ENCODE measurements at places on chromosomes 16 and 17.

DNA sequence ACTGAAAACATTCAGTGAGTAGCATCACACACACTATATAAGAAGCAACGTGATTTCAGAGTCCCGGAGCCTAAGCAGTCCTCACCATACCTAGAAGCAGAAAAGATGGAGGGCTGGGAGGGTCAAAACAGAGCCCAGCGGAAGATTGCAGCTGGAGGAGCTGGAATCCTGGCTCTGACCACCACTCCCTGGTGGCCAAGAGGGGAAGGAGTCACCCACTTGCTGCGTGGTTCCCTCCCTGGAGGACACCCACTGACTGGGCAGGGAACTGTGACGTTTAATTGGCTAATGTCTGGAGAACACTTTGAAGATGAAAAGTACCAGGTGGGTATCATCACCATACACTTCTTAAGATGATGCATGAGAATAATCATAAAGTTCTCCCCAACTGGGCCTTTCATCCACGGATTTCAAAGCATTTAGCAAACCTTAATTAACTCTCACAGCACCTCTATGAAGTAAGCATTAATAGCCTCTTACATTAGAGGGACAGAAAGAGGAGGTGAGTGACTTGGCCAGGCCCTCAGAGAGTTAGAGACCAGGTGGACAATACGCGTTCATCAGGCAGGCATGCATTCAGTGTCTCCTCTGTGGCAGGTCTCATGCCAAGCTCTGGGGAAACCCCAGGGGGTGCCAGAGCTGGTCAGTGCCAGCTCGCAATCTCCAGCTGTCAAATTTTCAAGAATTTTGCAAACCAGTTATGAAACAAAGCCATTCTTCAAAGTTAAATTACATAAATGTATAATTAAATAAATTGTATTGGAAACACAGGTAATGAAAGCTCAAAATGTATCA lies 137.9 kb downstream of the AXIN2 start:
- DNase-seq, result no peak

- no peak for DNase-seq
Observed at GRCh38 chr17:58960068-58960467, 146.6 kb downstream of the TRIM37 start.

DNA sequence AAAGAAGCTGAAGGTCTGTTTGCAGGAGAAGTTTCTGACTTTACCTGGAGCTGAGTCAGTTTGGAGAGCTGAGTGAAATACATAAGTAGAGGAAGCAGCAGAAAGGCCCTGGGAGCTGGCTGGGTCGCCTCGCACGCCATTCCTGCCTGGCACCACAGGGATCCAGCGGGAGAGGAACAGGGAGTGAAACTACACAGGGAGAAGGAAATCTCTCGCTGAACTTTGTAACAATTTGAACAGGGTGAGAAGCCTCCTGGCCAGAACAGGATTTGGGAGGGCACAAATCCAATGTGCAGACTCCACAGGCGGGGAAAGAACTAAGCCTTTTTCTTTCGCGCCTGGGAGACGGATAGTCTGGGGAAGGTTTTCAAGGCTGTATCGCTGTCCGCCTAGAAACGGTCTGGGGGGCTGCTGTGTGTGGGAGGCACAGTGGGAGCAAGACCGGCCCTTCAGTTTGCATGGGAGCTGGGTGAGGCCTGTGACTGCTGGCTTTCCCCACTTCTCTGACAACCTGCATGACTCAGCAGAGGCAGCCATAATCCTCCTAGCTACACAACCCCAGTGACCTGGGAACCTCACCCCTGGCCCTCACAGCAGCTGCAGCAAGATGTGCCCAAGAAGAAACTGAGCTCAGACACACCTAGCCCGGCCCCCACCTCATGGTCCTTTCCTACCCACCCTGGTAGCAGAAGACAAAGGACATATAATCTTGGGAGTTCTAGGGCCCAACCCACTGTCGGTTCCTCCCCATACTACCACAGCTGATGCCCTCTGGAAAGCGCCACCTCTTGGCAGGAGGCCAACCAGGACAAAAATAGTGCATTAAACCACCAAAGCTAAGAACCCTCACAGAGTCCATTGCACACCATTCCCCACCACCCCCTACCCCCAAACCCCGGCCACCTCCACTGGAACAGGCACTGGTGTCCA lies 778.6 kb downstream of the KCNJ2 start:
- no peak for DNase-seq

GRCh38 chr17:50055055-50055425 lies 870 bp upstream of the ITGA3 start:
- no peak for DNase-seq

- no peak for DNase-seq
Observed at GRCh38 chr16:89602952-89603590, 10.4 kb upstream of the DPEP1 start.

DNA sequence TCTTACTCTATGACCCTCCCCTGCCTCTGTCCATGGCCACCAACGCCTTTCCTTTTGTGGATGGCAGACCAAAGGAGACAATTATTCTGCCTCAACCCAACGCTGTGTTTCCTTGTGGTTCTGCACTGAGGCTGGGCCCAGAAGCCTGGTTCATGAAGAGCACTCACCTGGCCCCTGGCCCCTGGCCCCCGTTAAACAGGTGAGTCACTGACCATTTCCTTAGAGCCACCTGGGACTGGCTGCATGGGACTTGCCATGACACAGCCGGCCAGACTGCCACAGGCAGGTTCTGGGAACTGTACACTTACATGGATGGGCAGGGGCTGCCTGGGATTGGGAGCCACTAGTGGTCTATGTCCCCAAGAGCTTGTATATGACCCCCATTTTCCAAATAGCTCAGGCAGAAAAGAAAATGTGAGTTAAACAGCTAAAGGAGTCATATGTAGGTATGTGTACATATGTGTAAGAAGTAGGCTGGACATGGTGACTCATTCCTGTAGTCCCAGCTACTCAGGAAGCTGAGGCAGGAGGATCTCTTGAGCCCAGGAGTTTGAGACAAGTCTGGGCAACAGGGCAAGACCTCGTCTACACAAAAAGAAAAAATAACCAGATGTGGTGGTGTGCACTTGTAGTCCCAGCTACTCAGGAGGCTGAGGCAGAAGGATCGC lies 181.9 kb upstream of the CACNG5 start:
- no peak for DNase-seq

GRCh38 chr16:84446084-84446483 lies 58.4 kb downstream of the MEAK7 start:
- DNase-seq, result no peak

- DNase-seq, result no peak
Observed at GRCh38 chr17:10724546-10725195, 5.2 kb downstream of the TMEM220 start.

- DNase-seq, result no peak
Observed at GRCh38 chr17:18191236-18191667, 7.6 kb downstream of the ALKBH5 start.

DNA sequence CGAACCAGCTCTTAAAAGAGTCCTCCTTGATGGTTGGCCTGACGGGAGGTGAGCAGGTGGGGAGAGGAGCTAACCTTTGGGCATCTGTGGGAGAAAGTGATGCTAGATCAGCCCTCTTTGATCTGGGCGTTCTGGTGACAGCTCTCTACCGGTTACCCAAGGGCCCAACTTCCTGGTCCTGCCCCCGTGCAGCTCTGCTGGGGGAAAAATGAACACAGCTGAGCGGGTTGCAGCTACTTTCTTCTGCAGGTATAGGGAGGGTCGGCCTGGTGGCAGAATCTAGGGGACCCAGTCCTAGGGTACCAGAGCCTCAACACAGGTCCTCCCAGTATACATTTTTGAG lies 2.9 kb downstream of the SHISA9 start:
- no peak for DNase-seq

DNA sequence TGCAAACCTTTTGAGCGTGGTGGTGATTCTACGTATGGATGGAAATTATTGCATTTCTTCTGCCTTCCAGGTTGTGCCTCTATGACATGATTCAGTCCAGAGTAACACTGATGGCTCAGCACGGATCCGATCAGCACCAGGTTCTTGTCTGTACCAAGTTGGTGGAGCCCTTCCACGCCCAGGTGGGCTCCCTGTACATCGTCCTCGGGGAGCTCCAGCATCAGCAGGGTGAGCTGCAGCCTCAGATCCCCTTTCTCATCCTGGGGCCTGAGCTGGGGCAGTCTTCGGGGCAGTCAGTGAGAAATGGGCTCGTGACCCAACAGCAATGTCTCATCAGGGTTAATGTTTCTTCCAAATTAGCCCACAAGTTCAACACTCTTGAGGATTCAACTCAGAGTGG lies 9.3 kb upstream of the CDK3 start:
- DNase-seq, result no peak

- DNase-seq, result no peak
Observed at GRCh38 chr17:72812823-72813222, 279.7 kb downstream of the SLC39A11 start.

GRCh38 chr17:47201166-47201565 lies 8.0 kb upstream of the MYL4 start:
- DNase-seq, result no peak

GRCh38 chr16:12111819-12112218 lies 135.3 kb downstream of the SNX29 start:
- DNase-seq, result no peak

DNA sequence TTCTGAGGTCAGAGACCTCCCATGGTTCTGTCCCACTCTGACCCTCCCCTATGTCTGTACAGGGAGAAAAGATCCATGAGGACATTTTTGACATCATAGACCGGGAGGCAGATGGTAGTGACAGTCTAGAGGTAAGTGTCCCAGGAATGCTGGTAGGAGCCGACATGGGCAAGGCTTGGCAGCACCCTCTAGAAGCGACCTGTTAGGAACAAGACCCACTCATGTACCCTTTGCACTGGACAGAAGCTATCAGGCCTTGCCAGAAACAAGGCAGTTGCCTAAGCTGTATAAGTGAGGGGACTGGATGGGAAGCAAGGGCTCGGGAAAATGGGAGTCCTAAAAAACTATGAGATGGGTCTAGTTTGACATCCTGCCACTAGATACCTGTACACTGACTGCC lies 2.5 kb downstream of the TUBG1 start:
- no peak for DNase-seq

DNA sequence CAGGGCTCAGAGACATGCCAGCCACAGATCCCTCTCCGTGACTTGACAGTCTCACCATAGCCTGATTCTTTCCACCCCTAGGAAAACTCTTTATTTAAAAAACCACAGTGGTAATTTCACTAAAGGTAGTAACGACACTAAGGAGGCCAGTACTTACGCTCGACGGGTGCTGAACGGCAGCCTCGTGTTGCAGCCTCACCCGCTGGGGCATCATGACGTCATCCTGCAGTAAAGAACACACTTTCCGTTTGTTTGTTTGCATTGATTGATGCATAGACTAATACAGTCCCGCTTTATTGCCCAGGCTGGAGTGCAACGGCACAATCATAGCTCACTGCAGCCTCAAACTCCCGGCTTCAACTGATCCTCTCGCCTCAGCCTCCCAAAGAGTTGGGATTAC lies 65.1 kb upstream of the METRNL start:
- no peak for DNase-seq

DNA sequence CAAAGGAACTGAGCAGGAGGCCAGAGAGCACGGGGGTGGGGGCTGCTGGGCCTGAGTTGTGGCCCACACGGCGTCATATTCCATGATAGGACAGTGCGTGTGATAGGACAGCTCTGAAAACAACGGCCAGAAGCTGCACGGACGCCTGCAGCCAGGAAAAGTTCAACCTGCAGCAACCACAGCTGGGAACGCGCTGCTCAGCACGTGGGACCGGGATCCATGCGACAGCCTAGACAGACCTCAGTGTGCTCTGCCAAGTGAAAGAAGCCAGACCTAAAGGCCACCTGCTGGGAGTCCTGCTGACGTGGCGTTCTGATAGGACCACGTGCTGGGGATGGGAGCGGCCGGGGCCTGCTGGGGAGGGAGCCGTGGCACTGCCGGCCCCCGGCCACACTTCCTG lies 21.6 kb downstream of the CTU2 start:
- DNase-seq, result no peak

DNA sequence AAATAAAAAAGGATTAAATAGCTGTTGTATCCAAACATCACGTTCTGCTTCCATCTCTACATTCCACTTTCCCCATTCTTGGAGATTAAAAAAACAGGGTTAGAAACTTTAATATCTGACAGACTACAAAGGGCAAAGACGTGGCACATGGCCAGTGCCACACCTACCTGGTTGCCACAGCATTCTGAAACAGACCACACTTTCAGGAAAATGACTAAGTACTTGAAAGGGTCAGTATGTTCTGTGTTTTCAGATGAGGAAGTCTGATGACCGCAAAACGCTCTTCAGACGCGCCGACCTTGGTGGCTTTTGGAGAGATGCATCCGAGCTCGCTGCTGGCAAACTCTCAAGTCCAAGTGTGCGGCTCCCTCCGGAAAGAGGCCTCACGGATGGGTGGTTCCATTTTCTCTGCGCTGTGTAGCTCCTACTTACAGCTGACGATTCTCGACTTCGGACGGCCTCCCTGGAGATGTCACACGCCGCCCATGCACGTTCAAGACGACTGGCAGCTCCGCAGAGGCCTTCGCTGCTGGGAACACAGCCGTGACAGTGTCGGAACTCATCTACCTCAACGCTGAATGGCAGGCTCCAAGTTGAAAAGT lies 15.5 kb downstream of the MAP1LC3B start:
- DNase-seq, result no peak

DNA sequence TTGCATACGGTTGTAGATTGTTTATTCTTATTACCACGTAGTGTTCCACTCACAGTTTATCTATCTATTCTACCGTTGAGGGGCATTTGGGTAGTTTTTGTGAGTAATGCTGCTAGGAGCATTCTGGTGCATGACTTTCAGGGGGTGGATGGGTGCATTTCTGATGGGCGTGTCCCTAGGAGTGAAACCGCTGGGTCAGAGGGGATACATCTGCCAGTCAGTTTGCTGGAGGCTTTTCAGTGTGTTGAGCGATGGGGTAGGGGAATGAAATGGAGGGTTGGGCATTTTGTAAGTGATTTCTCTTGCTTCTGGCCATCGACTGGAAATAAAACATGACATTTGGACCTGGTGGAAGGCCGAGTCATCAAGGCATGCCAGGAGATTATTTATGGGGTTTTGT lies 17.0 kb upstream of the IRX3 start:
- DNase-seq, result no peak

GRCh38 chr17:28926786-28927185 lies 23.9 kb upstream of the DHRS13 start:
- DNase-seq, result no peak

- no peak for DNase-seq
Observed at GRCh38 chr17:81902023-81902652, at the start of gene NPB. Gene NPB, plus strand, starts transcription at chr17:81902238. Its CDS starts 40 bp downstream, at chr17:81902278.

- no peak for DNase-seq
Observed at GRCh38 chr17:78828470-78829185, 12.0 kb downstream of the USP36 start.

- no peak for DNase-seq
Observed at GRCh38 chr17:65393514-65393913, 167.9 kb downstream of the AXIN2 start.

DNA sequence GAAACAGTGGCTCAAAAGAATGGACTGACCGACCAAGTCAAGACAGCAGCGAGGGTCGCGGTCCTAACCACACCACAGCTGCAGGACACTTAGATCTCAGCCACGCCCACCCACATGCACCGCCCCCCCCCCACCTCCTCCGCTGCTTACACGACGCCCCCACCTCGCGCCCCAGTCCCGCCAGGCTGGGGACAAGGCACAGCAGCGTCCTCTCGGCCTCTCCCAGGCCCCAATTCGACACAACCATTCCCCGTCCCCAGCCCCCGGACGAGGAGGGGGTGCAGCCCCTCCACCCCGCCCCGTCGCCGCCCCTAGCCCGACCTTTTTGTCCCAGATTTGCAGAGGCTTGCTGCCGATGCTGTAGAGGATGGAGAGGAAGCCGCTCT lies 477 bp downstream of the CFAP20 start:
- DNase-seq, result no peak

GRCh38 chr17:58375811-58376210 lies 23.8 kb upstream of the SUPT4H1 start:
- DNase-seq, result no peak

- no peak for DNase-seq
Observed at GRCh38 chr17:3980381-3981014, 16.3 kb upstream of the ATP2A3 start.

Measured in left renal cortex interstitium (tissue), 4 donors.